Spinal cord (tissue), 10 donors: ENCODE measurements at places on chromosomes 2 and 18.
A peak's percentile ranks its signal among the peaks of the same experiment; 100 is the strongest.

- DNase-seq, result no peak
These were observed 456.6 kb upstream of the REG3G start for GRCh38 chr2:78568782-78569373.

DNA sequence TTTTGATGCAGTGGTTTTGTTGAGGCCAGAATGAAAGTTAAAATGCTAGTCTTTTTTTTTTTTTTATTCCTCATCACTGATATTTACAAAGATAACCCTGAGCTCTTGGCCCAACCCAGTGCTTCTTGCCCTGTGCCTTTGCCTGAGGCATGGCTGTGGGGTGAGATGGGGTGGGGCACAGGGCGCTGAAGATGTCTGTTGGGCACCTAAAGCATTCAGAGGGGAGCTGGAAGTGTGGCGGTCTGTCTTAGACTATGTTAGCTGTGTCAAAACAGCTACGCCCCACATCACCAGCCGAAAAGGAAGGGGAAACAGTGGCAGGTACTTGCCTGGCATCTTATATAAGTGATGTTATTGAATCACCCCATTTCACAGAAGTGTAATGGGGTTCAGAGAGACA lies 20.7 kb downstream of the TOGARAM2 start:
- no peak for DNase-seq

GRCh38 chr2:55519938-55520885 lies 694 bp downstream of the CFAP36 start:
- DNase-seq, result peak; percentile 73

GRCh38 chr2:36618381-36618780 lies 20.4 kb upstream of the FEZ2 start:
- peak; percentile 90 for DNase-seq

- DNase-seq, result no peak
These were observed 5.7 kb downstream of the OTX1 start for GRCh38 chr2:63056107-63057050.

- DNase-seq, result peak; percentile 6
These were observed 73.8 kb downstream of the RPIA start for GRCh38 chr2:88765154-88765888.

DNA sequence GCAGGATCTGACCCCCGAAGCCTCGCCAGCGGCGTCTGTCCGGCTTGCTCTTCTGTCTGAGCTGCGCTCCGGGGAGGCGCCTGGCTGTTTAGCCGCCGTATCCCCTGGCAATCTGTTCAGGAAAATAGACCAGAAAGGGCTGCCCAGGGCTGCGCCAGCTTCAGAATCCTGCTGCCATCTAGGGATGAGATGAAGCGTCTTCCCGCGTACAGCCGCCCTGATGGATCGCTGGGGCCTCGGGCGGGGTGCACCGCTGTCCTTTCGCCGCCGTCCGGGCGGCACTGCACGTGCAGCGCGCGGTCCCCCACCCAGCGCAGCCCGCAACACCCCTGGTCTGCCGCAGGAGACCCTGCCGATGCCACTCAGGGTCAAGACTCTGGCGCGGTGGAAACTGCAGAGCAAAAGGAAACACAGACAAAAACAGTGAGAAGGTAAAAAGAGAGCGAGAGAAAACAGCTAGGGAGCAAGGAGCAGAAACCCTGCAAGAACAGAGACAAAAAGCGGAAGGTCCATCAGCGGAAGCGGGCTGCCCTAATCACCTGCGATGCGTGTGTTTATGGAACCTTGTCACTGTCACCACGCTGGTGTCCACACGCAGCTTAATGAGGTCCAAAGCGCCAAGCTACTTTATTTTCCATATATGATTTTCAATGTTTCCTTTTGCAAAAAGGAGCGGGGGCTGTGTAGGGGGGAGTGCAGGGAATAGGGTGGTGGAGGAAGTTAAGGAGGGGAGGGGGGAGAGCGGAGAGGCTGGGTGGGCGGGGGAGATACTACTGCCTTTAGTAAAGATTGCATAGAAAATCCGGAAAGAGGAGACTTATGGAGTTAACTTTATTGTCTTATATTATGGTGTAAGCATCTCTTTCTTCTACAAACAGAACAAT lies 2113.3 kb upstream of the PIK3C3 start:
- peak; percentile 97 for DNase-seq

DNA sequence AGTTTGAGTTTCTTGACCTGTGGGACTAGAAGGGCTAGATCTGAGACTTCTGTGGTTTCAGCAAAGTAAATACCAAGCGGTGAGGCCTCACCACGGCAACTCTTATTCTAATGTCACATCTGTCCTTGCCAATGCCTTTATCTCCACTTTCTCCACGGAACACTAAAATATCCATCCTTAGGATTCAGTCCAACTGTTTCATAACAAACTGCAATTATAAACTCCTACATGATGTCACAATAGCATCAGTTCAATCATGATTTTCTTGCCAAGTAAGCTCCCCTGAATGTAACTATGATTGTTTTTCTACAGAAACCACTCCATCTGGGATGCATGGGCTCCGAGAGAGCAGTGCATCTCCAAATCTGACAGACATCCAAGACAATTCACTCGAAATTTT lies 79.6 kb downstream of the LRATD1 start:
- DNase-seq, result no peak

GRCh38 chr2:149902081-149902480 lies 314.5 kb upstream of the MMADHC start:
- DNase-seq, result no peak

DNA sequence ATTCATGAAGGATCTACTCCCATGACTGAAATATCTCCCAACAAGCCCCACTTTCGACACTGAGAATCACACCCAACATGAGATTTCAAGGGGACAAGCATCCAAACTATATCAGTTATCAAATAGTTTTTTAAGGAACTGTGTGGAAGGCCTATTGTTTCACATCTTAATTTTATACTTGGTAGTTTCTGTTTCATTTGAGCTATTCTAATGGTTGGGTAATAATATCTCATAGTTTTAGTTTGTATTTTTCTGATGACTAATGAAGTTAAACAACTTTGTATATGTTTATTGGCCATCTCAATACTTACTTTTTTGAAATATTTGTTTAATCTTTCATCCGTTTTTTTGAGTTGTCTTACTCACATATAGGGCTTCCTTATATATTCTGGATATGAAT lies 135.0 kb downstream of the SCG2 start:
- DNase-seq, result no peak

DNA sequence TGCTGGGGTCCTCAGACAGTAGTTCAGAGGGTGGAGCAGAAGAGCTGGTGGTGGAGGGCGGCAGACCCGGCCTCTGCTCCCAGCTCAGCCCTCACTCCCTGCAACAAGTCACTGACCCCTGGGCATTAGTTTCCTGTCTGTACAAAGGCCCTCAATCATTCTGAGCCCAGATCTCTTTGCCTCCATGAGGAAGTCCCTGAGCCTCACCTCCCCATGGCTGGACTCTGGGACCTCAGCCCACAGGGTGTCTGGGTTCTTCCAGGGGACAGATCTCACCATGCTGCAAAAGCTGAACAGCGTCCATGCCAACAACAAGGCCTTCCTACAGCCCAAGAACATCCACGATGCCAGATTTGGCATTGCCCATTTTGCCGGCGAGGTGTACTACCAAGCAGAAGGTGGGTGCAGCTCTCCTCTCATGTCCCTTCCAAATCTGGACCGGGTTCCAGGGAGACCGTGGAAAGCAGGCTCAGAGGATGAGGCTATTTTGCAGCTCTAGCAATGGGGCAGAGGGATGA lies 49.1 kb downstream of the MYO7B start:
- DNase-seq, result no peak

GRCh38 chr2:55865096-55865835 lies 58.3 kb downstream of the EFEMP1 start:
- DNase-seq, result no peak

- no peak for DNase-seq
These were observed 46.6 kb upstream of the ZBTB7C start for GRCh38 chr18:48455555-48456478.

- no peak for DNase-seq
These were observed 12.2 kb upstream of the COL5A2 start for GRCh38 chr2:189191766-189192165.

- peak; percentile 94 for DNase-seq
These were observed 545 bp downstream of the DUSP28 start for GRCh38 chr2:240560480-240561324.

GRCh38 chr2:168138901-168139300 lies 108.5 kb downstream of the STK39 start:
- DNase-seq, result no peak

DNA sequence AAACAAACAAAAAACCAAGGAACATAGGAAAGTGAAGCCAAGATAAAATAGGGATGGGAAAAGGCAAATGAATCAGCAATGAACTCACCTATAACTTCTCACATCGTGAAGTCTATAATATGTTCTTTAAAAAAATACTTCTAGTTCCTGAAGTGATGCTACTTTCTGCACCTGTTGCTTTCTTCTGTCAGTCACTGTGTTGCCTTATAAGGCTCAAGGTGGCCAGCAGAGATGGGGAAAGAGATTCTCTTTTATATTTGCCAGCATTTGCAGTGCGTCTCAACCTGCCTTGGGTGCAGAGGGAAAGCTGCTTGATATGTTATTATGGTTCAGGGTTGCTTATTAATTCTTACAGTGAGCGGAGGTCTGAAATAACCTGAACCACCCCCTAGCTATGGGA lies 14.0 kb downstream of the QPCT start:
- DNase-seq, result no peak

DNA sequence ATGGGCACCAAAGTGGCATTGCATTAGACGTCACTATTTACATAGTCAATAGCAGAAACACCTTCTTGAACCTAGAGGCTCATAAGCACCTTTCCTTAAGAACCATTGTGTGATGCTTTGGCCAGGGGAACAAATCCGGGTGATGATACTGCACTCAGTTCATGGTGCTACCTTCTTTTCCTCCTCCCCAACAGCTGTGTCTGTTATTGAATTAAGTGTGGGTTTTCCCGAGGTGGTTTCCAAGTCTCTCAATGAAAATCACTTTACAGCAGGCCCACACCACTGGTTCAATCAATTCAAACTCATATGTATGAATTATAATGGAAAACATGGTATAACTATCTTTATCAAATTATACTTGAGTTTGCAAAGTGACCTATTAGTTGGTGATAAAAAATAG lies 9.3 kb upstream of the EFEMP1 start:
- no peak for DNase-seq
